ENCODE measurements at places on chromosomes 7 and 10.

GRCh38 chr7:43454936-43455518 lies 127.9 kb upstream of the STK17A start:
- DNase-seq = no peak

- DNase-seq = no peak
Observed at GRCh38 chr10:22619101-22619500, 95.3 kb downstream of the PIP4K2A start.

- no peak for DNase-seq
Observed at GRCh38 chr10:14800397-14800796, 25.7 kb upstream of the FAM107B start.

DNA sequence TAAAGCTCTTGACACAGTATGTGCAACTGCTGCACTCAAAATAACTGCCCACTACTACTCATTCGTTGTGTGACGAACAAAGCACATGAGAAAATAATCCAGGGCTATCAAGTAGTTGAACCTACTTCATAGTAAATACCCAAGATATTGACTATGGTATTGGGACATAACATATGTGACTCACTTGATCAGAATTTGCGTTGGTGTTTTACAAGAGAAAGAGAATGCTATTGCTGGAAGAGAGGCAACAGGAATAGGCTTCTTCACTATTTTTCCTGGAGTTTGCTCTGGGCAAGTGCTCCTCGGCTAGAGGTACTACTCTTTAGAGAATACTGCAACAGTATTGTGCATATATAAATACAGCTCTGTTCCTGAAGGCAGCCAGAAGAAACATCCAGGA lies 2.5 kb downstream of the DGKB start:
- DNase-seq = no peak

- DNase-seq = no peak
Observed at GRCh38 chr7:122970740-122971725, 24.5 kb downstream of the TAS2R16 start.

DNA sequence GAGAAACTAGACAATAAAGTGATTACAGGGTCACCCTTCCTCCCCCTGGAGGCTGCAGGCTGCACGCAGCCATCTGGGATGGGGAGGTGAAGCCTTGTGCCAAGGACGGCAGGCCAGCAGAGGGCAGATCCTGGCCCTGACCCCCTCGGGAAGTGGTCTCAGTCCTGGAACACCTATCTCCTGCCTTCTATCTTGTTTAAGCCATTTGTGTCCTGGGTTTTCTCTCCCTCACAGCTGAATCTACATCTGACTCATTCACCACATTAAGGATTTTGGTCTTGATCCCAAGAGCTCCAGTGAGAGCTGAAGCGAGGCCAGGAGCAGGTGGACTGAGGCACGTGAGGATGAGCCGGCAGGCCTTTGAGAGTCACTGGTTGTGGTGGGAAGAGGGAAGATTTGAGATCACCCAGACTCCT lies 16.4 kb upstream of the PARP12 start:
- DNase-seq = no peak
